Small intestine (tissue), 16 donors: ENCODE measurements at places on chromosomes 3 and 15. TPM values are rescaled to one million over a fixed set of nuclear protein-coding genes. Genes with fewer than 3 reads are reported as not detected.

ZCWPW2 gene
- polyA plus RNA-seq = 0.37 TPM

CIDEC gene
- polyA plus RNA-seq = 748 TPM

ADAMTSL3 gene
- polyA plus RNA-seq = 1.6 TPM

MCF2L2 gene
- polyA plus RNA-seq = 1.3 TPM

STAB1 gene
- 39.3 TPM for polyA plus RNA-seq

TTC21A gene
- polyA plus RNA-seq = 3.6 TPM

CSTA gene
- 10.8 TPM for polyA plus RNA-seq

SLC51A gene
- 28.1 TPM for polyA plus RNA-seq

FOXB1 gene
- polyA plus RNA-seq = not detected

AVEN gene
- 12.4 TPM for polyA plus RNA-seq

RHOV gene
- polyA plus RNA-seq = 1.8 TPM

PRICKLE2 gene
- polyA plus RNA-seq = not detected

RYR3 gene
- 0.36 TPM for polyA plus RNA-seq

RETNLB gene
- polyA plus RNA-seq = not detected

PPP1R14D gene
- 348 TPM for polyA plus RNA-seq

CNTN3 gene
- polyA plus RNA-seq = 0.66 TPM

DAPK2 gene
- polyA plus RNA-seq = 10.3 TPM

IL17RC gene
- 35.7 TPM for polyA plus RNA-seq

RNF111 gene
- polyA plus RNA-seq = 7.0 TPM

GRCh38 chr3:45124352-45124751 is 21.8 kb downstream of the CDCP1 start:
- no peak for DNase-seq

GRCh38 chr3:183283886-183284285 is 30.8 kb downstream of the B3GNT5 start:
- DNase-seq = no peak

- DNase-seq = peak; percentile 17
These were observed 25.2 kb downstream of the NIPA1 start for GRCh38 chr15:22811640-22812039.

GRCh38 chr3:107769882-107770281 is 247.1 kb downstream of the BBX start:
- DNase-seq = no peak

- DNase-seq = no peak
These were observed 23.7 kb downstream of the FILIP1L start for GRCh38 chr3:100090669-100091005.

DNA sequence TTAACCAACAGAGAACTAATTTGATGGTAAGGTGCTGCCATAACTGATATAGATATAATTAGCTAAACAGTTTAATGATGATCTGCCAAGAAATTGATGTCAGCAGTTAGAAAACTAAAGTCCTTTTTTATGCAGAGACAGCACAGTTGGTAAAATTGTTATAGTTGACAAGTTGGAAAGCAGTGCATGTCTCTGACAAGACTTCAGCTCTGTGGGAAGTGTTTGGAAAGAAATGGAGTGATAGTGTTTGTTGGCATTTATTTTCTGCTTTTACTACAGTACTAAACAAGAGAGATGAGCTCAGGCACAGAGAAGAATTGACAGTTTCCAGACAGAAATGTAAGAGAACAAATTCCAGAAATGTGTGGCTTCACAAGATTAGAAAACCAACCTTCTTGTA is 523.5 kb upstream of the BCHE start:
- no peak for DNase-seq

- no peak for DNase-seq
These were observed 40.2 kb upstream of the TLE3 start for GRCh38 chr15:70137967-70138366.

- DNase-seq = no peak
These were observed 81.7 kb downstream of the PRICKLE2 start for GRCh38 chr3:64143409-64144130.

GRCh38 chr3:97816811-97817210 is 5.0 kb upstream of the CRYBG3 start:
- DNase-seq = no peak

GRCh38 chr15:75648156-75649000 is 666 bp downstream of the SNX33 start:
- DNase-seq = peak; percentile 47

- no peak for DNase-seq
These were observed 34.0 kb downstream of the MINDY2 start for GRCh38 chr15:58805095-58805494.

- peak; percentile 78 for DNase-seq
These were observed 106.5 kb downstream of the ECT2 start for GRCh38 chr3:172856795-172857742.

DNA sequence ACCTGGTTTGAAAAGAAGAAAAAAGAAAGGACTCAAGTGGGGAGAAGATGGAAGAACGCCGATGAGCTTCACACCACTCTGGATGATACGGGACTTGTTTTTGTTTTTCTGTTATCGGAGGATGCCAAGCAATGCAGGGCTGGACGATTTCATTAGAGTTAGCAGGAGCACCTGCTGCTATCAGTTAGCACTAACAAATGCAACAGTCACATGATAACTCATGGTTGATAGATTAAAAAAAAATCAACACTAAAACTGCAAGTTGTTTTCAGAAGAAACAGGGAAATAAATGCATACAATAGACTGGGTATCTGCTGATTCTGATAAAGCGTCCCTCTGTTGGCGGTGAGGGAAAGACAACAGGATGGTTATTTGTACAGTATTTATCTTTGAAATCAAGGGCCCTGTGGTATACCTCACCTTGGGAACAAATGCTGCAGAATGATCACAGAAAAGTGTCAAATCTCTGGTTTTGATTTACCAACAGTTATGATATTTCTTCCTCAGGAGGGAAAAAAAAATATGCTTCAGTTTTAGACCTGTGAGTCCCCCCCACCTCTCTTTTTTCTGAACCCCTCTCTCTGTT is 575.1 kb downstream of the FOXP1 start:
- DNase-seq = no peak

DNA sequence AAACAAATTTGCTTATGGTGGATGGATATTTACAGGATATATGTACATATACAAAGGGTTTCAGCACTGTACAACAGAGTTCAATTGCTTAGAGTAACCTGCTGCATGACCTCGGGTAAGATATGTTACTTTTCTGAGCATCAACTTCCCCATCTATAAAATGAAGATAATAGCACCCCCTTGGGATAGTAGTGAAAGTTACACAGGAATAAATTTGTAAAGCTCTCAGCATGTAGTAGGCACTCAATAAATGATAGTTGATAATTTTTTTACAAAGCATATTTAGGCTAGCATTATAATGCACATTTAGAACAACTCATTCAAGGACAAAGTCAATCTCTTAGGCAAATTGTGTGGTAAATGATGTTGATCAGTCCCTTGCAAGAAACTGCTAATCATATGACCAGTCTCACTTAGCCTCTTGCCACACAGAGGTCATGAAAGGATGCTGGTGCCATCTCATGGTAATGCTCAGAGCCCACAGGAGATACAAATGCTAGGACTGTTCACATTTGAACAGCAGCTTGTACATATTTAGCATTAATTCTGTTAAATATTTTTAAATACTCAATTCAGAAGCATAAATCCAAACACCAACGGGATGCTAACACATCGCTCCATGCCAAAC is 123.9 kb downstream of the MAGI1 start:
- no peak for DNase-seq

- no peak for DNase-seq
These were observed 9.4 kb downstream of the SLC6A20 start for GRCh38 chr3:45786801-45787495.

GRCh38 chr3:7546253-7546652 is 685.3 kb downstream of the GRM7 start:
- peak; percentile 22 for DNase-seq

DNA sequence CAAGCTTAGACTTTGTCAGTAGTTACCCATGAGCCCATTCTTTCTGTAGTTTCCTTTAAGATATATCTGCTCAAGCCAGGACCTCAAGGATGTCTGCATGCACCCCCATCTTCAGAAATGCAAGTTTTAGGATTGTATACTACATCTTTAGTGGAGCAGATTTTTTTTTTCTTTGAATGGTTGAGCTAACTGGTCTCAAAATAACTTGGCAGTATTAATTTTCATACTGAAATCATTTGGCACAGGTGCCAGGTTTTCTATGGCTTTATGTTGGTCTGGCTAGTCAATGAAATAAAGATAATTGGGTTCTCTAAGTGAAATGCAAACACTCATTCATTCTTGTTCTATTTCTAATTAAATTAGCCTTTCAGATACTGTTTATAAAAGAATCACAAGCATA is 108.9 kb downstream of the ATG7 start:
- DNase-seq = no peak

DNA sequence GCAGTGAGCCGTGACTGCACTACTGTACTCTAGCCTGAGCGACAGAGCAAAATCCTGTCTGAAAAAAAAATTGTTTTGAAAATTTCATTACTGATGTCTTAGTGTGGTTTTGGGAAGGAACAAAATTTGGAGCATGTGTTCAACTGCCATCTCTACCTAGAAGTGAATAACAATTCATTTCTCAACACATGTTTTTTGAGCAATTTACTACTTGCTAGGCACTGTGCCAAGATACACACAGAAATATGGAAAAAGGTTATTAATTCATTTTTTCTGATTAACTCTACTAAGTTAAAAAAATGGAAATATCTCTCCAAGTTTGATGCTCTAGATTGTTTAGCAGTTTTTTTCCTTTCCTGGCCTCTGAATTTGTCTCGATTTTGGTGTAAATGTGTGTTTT is 5.2 kb upstream of the TCF12 start:
- no peak for DNase-seq

DNA sequence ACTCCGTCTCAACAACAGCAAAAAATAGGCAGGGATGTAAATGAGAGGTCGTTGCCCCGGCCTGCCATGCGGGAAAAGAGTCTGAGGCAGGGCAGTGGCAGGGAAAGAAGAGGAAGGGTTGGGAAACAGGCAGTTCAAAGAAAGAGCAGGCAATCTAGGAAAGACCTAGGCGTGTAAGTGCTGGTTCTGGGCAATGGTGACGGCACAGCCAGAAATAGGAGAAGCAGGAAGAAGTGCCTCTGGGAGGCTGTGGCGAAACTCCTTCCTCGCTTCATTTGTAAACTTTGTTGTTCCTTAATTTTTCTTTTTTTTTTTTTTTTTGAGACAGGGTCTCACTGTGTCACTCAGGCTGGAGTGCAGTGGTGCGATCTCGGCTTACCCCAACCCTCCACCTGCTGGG is 4.3 kb downstream of the SLC51A start:
- no peak for DNase-seq

- DNase-seq = no peak
These were observed 217.4 kb upstream of the WNT5A start for GRCh38 chr3:55704521-55704920.

GRCh38 chr3:114799816-114800215 is 347.3 kb downstream of the ZBTB20 start:
- no peak for DNase-seq

- peak; percentile 16 for DNase-seq
These were observed 31.4 kb downstream of the CTDSPL start for GRCh38 chr3:37892927-37893600.

- DNase-seq = no peak
These were observed 13.1 kb upstream of the CORO2B start for GRCh38 chr15:68565726-68566125.

DNA sequence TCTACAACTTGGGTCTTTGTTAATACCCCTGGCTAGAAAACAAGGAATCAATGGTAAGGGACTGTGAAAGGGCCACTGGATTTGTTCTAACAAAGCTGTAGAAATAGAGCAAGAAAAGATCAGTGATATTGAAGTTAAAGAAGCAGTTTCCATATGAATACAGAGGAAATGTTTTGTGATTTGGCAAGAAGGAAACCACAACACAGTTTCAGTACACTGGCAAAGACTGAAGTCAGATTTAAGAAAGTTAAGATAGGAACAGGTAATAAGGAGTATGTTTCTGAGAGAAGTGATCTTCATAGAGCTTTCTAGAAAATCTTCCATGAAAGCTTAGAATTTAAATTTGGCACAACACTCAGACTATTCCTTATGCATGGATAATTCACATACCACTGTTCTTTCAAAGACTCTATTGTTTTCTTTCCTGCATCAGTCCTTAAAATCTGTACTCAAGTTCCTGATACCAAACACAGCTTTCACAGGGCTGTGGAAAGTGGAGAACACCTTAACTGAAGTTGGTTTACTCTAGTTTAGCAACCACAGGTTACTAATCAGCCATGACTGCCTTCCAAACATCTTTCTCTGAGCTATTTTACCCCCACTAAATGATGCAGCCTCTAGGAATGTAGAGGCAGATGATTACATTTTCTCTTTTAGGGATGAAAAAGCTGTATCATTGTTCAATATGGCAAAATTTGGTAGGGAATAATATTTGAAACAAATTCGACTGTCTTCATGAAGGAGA is 32.4 kb upstream of the ALCAM start:
- no peak for DNase-seq

- no peak for DNase-seq
These were observed 152.8 kb downstream of the RBPMS2 start for GRCh38 chr15:64622410-64623260.

- DNase-seq = peak; percentile 48
These were observed 7.3 kb downstream of the HDAC11 start for GRCh38 chr3:13487403-13487802.

- DNase-seq = no peak
These were observed 199.2 kb upstream of the SLC2A2 start for GRCh38 chr3:171225708-171226107.

- peak; percentile 65 for DNase-seq
These were observed 29.2 kb downstream of the NEO1 start for GRCh38 chr15:73081321-73081958.

- DNase-seq = no peak
These were observed 20.0 kb downstream of the IDH2 start for GRCh38 chr15:90082140-90082715.

DNA sequence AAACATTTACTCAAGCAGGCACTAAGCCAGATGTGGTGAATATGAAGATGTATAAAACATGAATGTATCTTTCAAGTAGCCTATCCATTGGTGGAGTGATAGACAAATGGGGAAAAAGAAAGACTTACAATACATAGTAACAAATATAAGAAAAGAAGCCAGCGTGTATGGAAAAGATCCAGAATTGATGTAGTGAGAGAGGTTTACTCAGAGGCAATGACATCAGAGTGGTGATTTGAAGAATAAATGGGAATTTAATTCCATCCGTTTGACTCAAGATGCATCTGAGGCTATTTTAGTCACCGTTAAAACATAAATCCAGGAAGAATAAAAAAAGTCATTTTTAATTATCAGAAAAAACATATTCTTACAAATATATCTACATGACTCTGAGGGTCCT is 162.6 kb downstream of the IL1RAP start:
- no peak for DNase-seq

- DNase-seq = no peak
These were observed 11.6 kb downstream of the PLA1A start for GRCh38 chr3:119609301-119609700.

GRCh38 chr3:196792771-196793170 is 53.1 kb downstream of the PAK2 start:
- DNase-seq = no peak

GRCh38 chr15:94305133-94305532 is 73.8 kb downstream of the MCTP2 start:
- peak; percentile 47 for DNase-seq

GRCh38 chr3:164879201-164879600 is 199.1 kb downstream of the SI start:
- no peak for DNase-seq

GRCh38 chr3:15120986-15121385 is 22.0 kb upstream of the RBSN start:
- DNase-seq = no peak

- DNase-seq = no peak
These were observed 12.7 kb downstream of the SHOX2 start for GRCh38 chr3:158093526-158093925.
